GDM1 (cell line): ENCODE measurements at places on chromosomes 1 and 21.
A peak's percentile ranks its signal among the peaks of the same experiment; 100 is the strongest.

DNA sequence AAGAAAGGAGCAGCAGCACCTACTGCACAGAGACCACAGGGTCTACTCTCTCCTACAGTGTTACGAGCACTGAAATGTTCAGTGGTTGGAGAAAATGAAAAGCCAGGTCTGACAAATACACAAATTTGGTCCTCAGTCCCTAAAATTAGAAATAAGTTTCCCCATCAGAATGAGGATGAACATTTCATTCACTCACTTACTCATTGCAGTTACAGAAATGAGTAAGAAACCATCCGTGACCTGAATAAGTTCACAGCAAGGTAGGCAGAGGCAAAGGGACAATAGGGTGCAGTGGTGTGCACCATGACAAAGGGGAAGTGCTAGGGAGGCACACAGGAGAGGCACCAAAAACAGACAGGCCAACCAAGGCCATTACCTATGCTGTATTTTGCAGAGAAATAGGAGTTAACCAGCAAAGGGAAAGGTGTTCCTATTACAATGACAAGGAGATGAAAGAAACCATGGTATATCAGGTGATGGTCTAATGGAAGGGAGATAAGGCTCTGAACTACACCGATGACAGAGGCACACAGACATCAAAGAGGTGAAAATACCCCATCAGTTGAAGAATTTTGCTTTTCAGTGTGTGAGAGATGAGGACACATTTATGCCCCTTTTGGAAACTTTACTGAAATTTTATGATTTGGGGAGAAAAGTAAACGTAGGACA, 29.4 kb downstream of the VAV3 start:
- DNase-seq = no peak

- DNase-seq = no peak
These were observed 54.7 kb downstream of the MRPS6 start for GRCh38 chr21:34128124-34128523.

DNA sequence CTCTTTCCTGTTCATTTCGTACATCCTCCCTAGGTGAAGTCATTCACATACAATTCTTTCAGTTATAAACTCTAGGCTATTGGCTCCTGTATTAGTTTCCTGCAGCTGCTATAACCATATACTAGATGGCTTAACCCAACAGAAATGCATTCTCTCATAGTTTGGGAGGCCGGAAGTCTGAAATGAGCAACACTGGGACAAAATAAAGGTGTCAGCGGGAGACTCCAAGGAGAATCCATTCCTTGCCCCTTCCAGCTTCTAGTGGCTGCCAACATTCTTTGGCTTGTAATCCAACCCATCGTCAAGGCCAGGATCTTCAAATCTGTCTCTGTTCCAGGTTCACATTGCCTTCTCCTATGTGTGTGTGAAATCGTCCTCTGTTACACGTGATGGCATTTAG, 71.3 kb downstream of the TOR3A start:
- no peak for DNase-seq

DNA sequence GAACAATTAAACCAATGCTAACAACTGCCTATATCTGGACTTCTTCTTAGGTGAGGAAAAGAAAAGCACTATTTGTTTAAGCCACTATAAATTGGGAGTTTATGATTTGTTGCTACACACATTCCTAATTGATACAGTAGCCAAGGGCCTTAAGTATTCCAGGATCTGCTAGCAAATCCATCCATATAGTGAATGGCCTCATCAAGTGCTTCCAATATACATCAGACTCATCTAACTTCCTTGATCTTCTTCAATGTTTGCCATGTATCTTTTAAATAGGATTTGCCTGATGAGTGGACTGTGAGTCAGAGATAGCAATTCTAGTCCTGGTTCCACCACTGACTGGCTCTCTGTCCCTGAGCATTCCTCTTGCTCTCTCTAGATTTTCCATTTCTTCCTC, 430.2 kb downstream of the OMA1 start:
- no peak for DNase-seq

GRCh38 chr1:1047963-1048362, 26.1 kb downstream of the RNF223 start:
- DNase-seq = no peak

DNA sequence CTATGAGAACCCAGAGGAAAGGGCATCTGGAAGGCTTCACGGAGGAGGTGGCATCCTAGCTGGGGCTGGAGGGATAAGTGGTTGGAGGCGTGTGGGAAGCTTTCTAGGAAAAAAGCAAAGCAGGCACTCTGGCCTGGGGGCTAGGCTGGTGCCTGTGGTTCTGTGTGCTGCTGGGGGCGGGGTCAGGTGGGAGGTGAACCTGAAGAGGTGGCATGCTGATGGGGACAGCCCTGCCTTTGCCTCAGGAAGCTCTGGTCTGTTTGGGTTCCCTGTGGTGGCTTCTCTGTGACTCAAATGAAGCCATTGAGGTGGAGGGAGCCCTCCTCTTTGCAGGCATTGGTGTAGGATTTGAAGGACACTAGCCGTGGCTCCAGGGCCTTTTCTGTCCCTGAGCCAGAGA, 221.6 kb upstream of the POU3F1 start:
- no peak for DNase-seq

DNA sequence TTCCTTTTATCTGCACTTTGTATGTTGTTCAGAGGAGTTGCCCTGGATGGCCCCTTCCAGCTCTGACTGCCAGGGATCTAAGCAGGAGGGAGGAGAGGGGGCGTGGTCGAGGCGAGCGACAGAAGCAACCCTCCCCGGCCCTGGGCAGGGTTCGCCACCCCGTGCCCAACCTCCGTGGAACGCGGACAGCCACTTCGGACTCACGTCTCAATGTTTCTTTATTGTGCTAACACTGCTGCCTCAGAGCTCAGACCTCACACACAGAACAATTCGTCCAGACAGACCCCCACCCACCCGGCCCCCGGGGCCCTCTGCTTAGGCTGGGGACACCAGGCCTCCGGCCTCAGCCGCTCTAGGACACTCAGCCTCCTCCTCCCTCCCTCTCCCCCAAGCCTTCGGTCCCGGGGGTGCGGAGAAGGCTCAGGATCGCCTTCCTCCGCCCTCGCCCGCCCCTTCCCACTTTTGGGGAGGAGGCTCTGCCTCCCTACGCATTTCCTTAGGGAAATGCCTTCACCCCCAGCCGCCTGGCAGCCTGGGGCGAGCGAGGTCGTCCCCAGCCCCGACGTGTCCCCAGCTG, 8.3 kb downstream of the VSIG8 start:
- DNase-seq = no peak

- DNase-seq = no peak
These were observed 5.4 kb downstream of the TMEM59 start for GRCh38 chr1:54047384-54048305.

DNA sequence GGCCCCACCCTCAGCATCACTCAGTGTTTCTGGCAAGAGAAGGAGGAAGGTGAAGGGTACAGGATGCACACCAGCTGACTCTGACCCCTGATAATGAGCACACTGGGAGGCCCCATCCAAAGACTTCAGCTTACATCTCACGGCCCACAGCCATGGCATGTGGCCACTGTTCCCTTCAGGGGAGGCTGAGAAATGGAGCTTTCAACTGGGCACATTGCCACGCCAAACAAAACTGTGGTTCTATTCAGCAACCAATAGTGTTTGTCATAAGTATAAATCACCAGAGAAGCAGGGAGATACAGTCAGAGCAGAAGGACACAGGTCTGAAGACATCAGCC, 12.7 kb upstream of the TRAF3IP3 start:
- DNase-seq = no peak

GRCh38 chr1:66589326-66589725, 55.4 kb downstream of the SGIP1 start:
- DNase-seq = no peak

- no peak for DNase-seq
These were observed 140.4 kb downstream of the COL24A1 start for GRCh38 chr1:86016076-86016759.

GRCh38 chr1:24898152-24898908, 31.7 kb downstream of the RUNX3 start:
- peak; percentile 35 for DNase-seq

DNA sequence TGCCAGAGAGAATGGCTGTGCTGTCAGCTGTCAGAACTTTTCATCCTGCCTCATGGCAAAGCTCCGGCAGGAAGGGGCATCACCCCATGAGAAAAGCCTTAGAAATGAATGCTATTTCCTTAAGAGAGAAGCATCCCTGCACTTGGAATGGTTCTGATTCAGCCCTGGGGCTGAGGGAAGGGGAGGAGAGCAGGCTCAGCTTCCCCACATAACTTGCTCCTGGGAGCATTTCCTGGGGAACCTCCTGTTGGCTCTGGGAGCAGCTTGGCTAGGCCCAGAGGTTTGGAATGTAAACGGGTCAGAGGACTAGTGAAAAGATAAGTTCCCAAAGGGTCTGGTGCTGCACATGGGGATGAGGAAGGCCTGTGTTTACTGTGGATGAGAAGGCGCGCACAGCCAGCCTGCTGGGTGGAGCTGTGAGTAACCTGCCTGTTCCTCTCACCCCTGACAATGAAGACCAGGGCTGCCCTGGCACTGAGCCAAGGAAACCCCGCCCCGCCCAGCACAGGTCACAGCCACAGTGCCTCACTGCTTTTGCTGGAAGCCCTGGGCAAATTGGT, 5.0 kb downstream of the PRELP start:
- DNase-seq = no peak

GRCh38 chr1:22229379-22229778, 86.5 kb upstream of the WNT4 start:
- no peak for DNase-seq

GRCh38 chr1:25137521-25138395, 94.5 kb downstream of the SYF2 start:
- no peak for DNase-seq

GRCh38 chr21:42991992-42992740, 17.8 kb downstream of the PKNOX1 start:
- no peak for DNase-seq

DNA sequence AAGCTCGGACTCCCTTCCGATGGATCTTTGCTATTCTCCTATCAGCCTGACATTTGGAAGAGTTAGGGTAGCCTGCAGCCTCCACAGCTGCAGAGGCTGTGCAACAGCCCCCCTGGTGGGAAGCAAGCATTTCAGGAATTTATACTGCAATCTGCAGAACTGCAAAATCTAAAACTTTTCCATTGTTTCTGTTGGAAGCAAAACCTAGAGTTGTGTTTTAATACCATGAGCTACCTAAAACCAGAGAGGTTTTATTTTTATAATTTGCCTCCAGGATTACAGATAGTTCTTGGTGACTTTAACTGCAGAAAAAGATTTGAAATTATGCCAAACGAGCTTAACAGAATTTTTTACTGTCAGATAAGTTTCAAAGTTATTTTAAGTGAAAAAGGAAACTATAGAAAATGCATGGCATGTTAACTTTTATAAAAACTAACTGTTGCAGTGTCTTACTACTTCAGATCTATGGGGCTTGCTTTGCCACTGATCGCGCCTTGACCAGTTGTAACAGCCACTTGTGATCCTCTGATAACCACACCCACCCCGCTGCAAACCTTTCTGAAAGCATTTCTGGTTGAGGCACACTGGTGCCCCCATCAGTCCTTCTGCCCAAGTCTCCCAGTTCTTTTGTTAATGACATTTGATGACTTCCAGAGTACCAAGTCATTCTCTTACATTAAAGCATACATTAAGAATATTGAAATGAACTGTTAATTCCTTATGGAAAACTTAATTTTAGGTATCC, 64.8 kb downstream of the PRDM2 start:
- DNase-seq = no peak

GRCh38 chr1:172549621-172550280, 16.8 kb downstream of the SUCO start:
- DNase-seq = no peak

GRCh38 chr1:21322681-21323016, 32.4 kb upstream of the ECE1 start:
- DNase-seq = no peak

DNA sequence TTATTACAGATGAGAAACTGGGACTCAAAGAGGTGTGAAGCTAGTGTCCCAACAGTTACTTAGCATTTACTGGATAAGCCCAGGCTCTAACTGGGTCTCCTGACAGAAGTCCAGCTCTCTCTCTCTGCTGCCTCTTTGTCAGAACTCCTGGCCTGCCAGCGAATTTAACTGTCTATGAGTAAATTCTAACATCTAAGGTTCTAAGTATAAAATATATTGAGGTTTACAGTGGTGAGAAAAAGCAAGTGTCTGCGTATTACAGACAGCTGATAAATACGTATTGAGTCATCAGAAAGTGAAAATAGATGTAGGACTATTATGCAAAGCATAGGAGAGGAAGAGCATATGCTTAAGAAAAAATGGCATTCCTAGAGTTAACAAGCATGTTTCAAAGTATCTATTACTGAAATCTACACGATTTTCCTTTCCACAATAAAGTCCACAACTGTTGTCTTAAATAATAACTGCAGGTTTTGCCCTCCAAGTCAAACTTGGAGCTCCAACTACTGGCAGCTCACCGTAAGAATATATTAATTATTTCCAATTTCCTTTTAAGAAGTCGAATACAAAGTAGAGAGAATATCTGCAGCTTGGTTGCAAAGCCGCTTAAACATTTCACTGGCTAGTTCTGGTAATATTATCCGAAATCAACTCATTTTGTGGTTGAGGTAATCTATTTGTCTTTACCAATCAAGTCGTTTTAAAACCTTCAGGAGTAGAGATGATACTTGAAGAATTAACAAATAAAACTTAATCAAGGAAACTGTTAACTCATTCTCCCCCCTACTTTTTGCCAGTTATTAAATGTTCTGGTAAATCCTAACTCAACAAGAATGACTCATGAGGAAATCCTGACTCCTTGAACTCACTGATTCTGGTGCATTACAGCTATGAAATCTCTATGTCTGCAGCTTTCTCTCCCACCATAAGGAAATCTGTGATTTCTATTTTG, 1.4 kb upstream of the RGS2 start:
- no peak for DNase-seq

DNA sequence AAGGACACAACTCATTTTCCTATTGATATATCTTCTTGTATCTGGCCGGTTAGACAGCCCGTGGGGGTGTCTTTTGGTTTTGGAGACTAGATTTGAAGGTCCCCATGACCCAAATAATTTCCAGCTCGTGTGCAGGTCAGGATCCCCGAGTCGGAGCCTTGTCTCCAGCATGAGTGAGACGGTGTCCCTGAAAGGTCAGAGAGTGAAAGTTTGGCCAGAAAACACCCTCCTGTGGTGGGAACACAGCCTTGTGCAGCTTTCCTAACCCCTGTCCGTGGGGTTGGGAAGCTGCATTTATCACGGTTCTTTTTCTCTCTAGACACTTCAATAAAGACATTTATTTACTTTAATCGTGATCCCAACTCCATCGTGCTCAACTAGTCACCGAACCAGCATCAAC, 17.6 kb downstream of the COQ8A start:
- DNase-seq = no peak

DNA sequence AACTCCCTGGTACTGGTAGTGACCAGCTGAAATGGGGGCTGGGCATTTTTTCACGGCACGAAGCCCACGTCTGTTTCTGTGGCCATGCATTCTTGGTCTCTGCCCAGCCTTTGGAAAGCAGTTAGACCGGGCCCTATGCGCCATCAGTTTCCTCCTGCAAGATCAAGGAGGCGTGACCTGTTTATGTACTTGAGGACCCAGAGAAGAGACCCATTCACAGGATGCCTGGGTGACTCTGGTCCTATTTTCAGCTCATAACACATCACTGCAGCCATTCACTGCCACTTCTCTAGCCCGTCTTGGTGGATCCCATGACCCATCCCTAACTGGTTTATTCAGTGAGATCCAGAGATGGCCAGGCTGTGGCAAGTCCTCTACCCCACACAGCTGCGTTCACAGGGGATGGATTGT, 70.4 kb downstream of the SPSB1 start:
- DNase-seq = no peak

GRCh38 chr21:32813265-32813903, 41.8 kb upstream of the PAXBP1 start:
- no peak for DNase-seq
